ENCODE measurements at places on chromosomes 1 and 21.

DNA sequence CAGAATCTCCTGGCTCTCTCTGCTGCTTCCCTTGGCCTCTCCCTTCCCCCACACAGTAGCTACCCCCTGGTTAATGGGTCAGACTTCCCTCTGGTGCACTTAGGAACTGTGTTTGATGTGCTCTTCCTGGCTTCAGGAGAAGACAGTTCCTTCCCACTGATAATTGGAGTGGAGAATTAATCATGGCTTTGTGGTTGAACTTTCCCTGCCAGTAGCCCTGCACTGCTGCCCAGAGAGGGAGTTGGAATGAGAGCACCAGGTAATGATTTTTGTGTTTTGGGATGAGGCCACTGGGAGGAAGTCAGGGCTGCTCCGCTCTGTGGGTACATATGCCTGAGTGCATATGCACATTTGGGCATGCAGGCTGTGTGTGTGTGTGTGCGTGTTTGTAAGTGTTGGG, 39.7 kb upstream of the PADI2 start:
- no peak overlapping the region for H3K27ac ChIP-seq
- H3K4me3 ChIP-seq, result no peak overlapping the region
- H3K4me1 ChIP-seq, result peaks cover 12% of the 10 kb centered on the region
- DNase-seq, result no peak

DNA sequence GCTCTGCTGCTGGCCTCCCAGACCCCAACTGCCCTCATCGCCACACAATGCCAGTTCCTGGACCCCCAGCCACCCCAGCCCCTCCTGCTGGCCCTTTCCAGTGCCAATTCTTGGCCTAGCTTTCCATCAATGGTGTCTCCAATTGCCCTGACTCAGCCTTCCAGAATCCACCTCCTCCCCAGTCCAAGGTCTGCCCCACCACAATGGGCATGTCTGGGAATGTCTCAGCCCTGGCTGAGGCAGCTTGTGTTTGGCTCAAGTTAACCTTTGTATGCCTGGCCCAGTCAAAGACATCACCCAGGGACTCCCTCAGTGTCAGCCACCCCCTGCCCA, 16.4 kb downstream of the ALDH4A1 start:
- H3K4me1 ChIP-seq, result peaks cover 14% of the 10 kb centered on the region
- no peak overlapping the region for H3K27ac ChIP-seq
- peaks cover 53% of the 10 kb centered on the region for H3K36me3 ChIP-seq
- peak; percentile 13 for DNase-seq
- H3K27me3 ChIP-seq, result no peaks in the 10 kb centered on the region

DNA sequence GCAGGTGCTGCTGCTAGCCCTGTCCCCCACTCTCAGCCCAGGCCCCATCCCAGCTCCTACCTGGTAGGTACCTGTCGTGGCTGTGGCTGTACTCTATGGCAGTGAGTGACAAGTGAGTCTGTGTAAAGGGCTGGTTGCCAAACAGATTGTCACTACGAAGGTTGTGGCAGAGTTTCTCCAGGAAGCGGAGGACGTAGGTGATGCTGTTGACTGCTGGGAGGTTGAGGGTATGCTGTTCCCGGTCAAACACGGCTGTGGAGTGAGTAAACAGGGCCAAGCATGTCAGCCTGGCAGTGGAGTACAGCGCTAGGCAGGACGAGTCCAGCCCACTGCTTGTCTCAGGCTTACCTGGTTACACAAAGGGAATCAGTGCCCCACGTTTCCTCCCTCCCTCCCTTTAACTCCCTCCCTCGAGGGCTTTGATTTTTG, 24.8 kb upstream of the SLFNL1 start:
- H3K36me3 ChIP-seq, result peaks cover 14% of the 10 kb centered on the region
- H3K27ac ChIP-seq, result no peak overlapping the region
- DNase-seq, result no peak
- H3K27me3 ChIP-seq, result no peaks in the 10 kb centered on the region
- H3K4me1 ChIP-seq, result peaks cover 1% of the 10 kb centered on the region

DNA sequence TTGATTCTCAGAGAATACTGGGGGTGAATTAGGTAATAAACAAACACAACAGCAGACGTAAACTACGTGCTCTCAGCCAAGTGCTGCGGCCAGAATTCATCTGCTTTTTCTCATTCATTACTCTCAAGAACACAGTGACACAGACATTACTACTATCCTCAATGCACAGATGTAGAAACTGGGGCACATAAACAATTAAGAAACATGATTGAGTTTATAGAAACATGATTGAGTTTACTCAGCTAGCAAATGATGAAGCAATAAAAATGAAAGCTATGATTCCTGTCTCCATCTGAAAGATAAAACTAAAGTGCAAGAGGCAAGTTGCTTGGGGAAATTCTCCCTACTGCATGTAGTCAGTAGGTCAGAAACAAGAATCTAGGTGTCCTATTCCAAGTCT, 140.5 kb downstream of the IFI44 start:
- no peaks in the 10 kb centered on the region for H3K36me3 ChIP-seq
- peak; percentile 11 for DNase-seq
- H3K4me1 ChIP-seq, result no peaks in the 10 kb centered on the region
- H3K27me3 ChIP-seq, result no peaks in the 10 kb centered on the region

GRCh38 chr1:18564676-18565075, 66.0 kb upstream of the PAX7 start:
- no peak for DNase-seq
- peaks cover 76% of the 10 kb centered on the region for H3K27me3 ChIP-seq
- no peak overlapping the region for H3K27ac ChIP-seq
- H3K36me3 ChIP-seq, result no peaks in the 10 kb centered on the region
- H3K4me3 ChIP-seq, result no peak overlapping the region

GRCh38 chr1:17212487-17213121, 7.7 kb downstream of the PADI1 start:
- peaks cover 66% of the 10 kb centered on the region for H3K4me1 ChIP-seq
- no peaks in the 10 kb centered on the region for H3K36me3 ChIP-seq
- H3K27ac ChIP-seq, result peak overlapping the region; percentile 95

DNA sequence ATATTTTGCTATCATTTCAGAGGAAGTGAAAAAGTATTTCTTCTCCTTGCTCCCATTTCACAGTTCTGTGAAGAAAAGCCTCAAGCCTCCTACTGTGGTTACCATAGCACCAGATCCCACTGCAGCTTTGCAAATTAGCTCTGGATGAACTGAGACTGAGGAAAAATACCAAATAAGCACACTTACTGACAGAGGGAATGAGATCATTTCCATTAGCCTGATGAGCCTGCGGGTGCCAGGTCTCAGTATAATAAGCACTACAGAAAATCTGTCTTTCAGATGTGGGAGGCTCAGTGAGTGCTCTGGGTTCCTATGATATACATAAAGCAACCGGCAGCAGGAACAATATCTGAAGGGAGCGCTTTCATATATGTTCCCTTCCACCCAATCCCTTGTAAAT, 21.4 kb downstream of the XKR8 start:
- peaks cover 20% of the 10 kb centered on the region for H3K36me3 ChIP-seq
- no peak overlapping the region for H3K27ac ChIP-seq
- no peak for DNase-seq
- no peak overlapping the region for H3K4me3 ChIP-seq

Measured in mesenchymal stem cell (in vitro differentiated cells and primary cell).